Activated CD4-positive, CD25-positive, alpha-beta regulatory T cell treated with anti-CD3 and anti-CD28 coated beads, Interleukin-2, amount 50 U/mL, for 24 hours (primary cell): ENCODE measurements at places on chromosomes 11 and 22.
A peak's percentile ranks its signal among the peaks of the same experiment; 100 is the strongest.

- no peak for ATAC-seq
These were observed 38.6 kb downstream of the PARVG start for GRCh38 chr22:44219101-44219870.

DNA sequence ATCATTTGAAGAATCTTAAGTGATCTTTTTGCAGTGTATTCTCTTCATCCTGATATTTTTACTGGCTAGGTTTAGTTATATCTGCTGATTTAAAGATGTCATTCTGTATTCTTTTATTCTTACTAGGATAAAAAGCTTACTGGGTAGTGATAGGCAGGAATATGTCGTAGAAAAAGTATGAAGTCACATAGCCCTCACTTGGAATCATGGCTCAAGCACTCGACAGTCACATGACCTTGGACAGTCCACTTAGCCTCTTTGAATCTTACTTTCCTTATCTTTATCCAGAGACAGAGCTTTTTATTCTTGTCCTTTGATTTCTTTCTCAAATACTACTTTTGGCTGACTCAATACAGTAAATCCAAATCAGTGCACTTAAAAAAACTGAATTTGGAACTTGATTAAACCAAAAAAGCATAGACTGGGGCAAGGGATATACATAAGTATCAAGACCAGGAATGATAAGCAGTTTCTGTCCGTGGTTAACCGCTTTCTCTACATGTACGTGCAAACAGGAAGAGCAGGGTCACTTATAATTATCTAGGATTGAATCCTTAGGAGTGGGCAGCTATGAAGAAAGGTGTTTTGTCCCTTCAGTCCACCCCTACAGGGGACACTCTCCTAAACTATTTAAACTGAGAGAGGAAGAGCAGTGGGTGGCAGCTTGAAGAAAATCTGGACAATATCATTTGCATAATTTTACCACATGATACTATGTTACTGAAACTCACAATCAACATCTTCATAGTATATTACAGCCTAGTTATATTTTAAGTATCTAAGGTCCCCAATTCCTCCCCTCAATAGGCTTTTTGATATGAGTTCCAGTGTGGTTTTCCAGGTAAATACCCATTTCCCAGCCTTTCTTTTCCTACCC, 8.0 kb downstream of the MMP7 start:
- no peak for ATAC-seq

- ATAC-seq, result no peak
These were observed 15.2 kb downstream of the PRPF19 start for GRCh38 chr11:60891103-60891741.

- no peak for ATAC-seq
These were observed 302.6 kb upstream of the FAT3 start for GRCh38 chr11:91921974-91922373.

- no peak for ATAC-seq
These were observed 113.1 kb downstream of the CSNK2A3 start for GRCh38 chr11:11239959-11240358.

DNA sequence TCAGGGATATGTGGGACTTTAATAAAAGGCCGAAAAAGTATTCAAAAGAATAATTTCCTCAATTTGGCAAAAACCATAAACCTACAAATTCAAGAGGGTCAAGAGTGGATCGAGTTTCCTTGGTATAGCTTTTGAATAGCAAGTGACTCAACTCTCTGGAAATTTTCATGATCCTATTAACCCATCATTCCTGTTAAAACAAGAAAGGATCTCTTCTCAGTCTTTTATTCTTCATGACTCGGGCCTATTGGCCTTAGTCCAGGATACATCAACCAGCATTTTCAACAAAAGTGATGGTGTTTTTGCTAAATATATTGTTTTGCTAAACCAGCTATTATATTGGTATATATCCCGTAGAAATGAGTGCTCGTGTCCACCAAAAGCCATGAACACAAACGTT, 110.3 kb downstream of the ATXN10 start:
- no peak for ATAC-seq

DNA sequence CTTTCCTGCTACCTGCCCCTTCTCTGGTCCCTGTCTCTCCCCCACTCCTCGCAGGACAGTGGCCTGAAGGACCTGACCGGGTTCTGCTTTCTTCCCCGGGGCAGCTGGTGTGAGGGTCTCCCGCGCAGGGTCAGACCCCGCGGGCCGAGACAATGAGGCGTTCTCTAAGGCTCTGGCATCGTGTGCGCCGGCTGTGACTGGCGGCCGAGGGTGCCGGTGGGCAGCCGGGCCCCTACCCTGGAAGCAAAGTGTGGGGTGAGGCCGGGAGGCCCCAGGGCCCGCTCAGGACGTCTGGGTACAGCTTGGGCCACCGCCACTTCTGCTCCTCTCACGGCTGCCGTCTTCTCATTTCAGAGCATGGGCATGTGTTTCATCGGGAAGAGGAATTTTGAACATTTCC, 16.3 kb downstream of the TRMU start:
- ATAC-seq, result no peak

DNA sequence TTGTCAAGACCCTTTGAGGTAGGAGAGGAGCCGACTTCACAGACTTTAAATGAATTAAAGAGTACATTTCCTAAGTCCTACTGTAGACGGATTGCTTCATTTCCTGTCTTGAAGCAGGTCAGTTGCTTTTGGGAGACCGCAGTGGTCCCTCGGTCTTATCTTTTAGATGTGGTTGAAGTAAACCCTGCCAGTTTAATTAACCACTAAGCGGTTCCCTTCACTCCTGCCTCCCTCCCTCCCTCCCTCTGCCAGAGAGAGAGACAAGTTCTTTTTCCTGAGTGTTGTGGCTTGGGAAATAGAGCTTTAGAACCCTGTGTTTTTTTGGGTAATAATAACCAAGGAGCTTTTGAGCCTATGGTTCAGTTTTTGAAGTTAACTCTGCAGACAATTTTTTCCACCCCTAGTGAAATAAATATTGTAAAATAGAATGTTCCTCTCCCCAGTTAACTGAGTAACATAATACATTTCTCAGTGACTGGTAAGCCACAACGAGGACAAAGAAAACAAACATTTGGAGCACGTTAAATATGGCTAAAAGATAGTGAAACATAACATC, 147.5 kb downstream of the LDLRAD3 start:
- ATAC-seq, result no peak

- no peak for ATAC-seq
These were observed 24.2 kb downstream of the BLID start for GRCh38 chr11:122091835-122092234.

- no peak for ATAC-seq
These were observed 38.0 kb downstream of the BCR start for GRCh38 chr22:23218053-23218866.

GRCh38 chr11:22552885-22553284, 72.7 kb downstream of the FANCF start:
- no peak for ATAC-seq

GRCh38 chr11:94199136-94200130, 70.8 kb downstream of the PANX1 start:
- ATAC-seq, result no peak

GRCh38 chr22:42889304-42889703, 32.2 kb upstream of the ARFGAP3 start:
- no peak for ATAC-seq

DNA sequence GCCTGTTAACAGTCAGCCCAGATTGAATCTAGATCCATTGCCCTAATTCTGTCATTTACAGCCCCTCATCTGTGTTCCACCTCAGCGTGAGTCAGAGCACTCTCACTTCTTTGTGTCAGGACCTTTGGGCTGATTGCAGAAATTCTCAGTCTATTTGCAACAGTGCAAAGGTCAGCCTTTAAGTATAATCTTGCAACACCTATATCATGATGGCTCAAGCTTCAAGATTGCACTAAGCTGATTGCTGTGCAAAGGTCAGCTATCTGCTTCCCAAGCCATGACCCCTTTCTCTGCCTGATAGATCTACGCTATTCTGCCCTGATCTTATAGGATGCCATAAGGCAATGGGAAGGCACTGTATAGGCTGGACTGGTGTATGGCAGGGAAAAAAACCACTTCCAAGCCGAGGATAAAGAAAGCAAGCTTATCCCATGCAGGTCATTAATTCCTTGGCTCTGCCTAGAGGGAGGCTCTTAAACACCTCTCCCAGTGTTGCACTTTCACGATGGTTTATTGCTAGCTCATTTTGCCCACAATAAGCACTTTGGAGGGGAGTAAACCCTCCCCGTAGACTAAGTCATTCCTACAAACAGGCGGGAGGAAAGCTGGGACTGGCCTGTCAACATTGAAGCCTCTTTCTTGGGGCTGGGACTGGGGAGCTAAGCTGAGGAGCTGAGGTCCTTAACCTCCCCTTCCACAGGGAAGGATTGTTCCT, 100.6 kb downstream of the RRAS2 start:
- ATAC-seq, result no peak

GRCh38 chr11:96341211-96342013, 1.6 kb downstream of the MAML2 start:
- ATAC-seq, result peak; percentile 44

DNA sequence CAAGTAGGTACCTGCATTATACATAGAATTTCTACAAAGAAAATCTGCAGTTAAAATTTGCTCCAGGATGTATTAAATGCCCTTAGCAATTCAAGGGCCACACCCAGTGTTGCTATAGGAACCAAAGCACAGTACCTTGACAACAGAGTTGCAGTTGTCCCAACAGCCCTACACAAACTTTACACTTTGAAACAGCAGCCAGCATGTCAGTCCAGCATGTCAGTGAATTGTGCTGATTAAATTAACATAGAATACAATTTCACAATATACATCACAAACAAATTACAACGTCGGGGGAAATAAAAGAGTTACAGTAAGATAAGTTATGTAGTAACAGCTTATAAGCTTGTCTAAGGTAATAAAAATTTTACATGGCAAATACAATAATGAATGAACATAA, 389.2 kb downstream of the SOX6 start:
- ATAC-seq, result no peak

- no peak for ATAC-seq
These were observed 940.9 kb downstream of the BRD1 start for GRCh38 chr22:48886604-48887393.
